ENCODE measurements at places on chromosomes 5 and 9. TPM values are rescaled to one million over a fixed set of nuclear protein-coding genes. Genes with fewer than 3 reads are reported as not detected.

SLC34A1 gene
- total RNA-seq = not detected

SOHLH1 gene
- total RNA-seq = not detected

PDE6A gene
- 0.33 TPM for total RNA-seq

TNIP1 gene
- total RNA-seq = 81.9 TPM

NMUR2 gene
- not detected for total RNA-seq

SPOUT1 gene
- 38.4 TPM for total RNA-seq

RANBP3L gene
- total RNA-seq = 0.28 TPM

DAB2 gene
- 1.7 TPM for total RNA-seq

ISL1 gene
- 0.36 TPM for total RNA-seq

C9orf153 gene
- not detected for total RNA-seq

PCSK1 gene
- total RNA-seq = not detected

PCDHB9 gene
- 1.8 TPM for total RNA-seq

PTCD2 gene
- total RNA-seq = 13.0 TPM

AFAP1L1 gene
- total RNA-seq = 15.2 TPM

PCDHGB5 gene
- total RNA-seq = 0.87 TPM
